Activated CD4-positive, alpha-beta T cell treated with anti-CD3 and anti-CD28 coated beads, Interleukin-2, amount 10 ng/mL, durations not matched to agents 7 days and 5 days (primary cell): ENCODE measurements at places on chromosomes 13 and 19. TPM values are rescaled to one million over a fixed set of nuclear protein-coding genes. Genes with fewer than 3 reads are reported as not detected.

Gene PLPP2
- total RNA-seq, result 0.15 TPM

Gene SPTBN4
- 0.50 TPM for total RNA-seq

Gene SYNGR4
- not detected for total RNA-seq

Gene ZNF208
- 0.73 TPM for total RNA-seq

Gene PTBP1
- total RNA-seq, result 487 TPM

Gene SOX1
- total RNA-seq, result not detected

Gene KLC3
- not detected for total RNA-seq

Gene ZNF714
- 22.0 TPM for total RNA-seq

Gene NFIX
- 1.5 TPM for total RNA-seq

Gene CCDC70
- not detected for total RNA-seq

Gene NR1H2
- total RNA-seq, result 55.2 TPM

Gene CHAMP1
- 31.9 TPM for total RNA-seq

Gene ZNF285
- total RNA-seq, result 2.2 TPM

Gene MADCAM1
- 0.15 TPM for total RNA-seq

Gene IGFL3
- not detected for total RNA-seq

Gene CGB7
- not detected for total RNA-seq

Gene YJU2
- 25.5 TPM for total RNA-seq

Gene PLVAP
- total RNA-seq, result not detected

Gene TBC1D4
- total RNA-seq, result 27.2 TPM

Gene ZNF414
- 47.3 TPM for total RNA-seq

Gene PODNL1
- total RNA-seq, result 0.58 TPM

Gene NFILZ
- not detected for total RNA-seq

Gene PSG1
- not detected for total RNA-seq

Gene METTL21C
- not detected for total RNA-seq

Gene ZNF382
- 13.8 TPM for total RNA-seq

Gene AMH
- 9.2 TPM for total RNA-seq

Gene KLK15
- total RNA-seq, result not detected

Gene TNNI3
- not detected for total RNA-seq

Gene ALDH16A1
- 49.2 TPM for total RNA-seq

Gene ZNF132
- total RNA-seq, result 5.3 TPM

Gene OR1I1
- not detected for total RNA-seq

Gene ZNF628
- total RNA-seq, result 9.7 TPM

Gene URAD
- not detected for total RNA-seq

Gene MAST1
- 0.67 TPM for total RNA-seq

Gene FCER2
- 0.23 TPM for total RNA-seq
